ENCODE measurements at places on chromosomes 6 and 20.

DNA sequence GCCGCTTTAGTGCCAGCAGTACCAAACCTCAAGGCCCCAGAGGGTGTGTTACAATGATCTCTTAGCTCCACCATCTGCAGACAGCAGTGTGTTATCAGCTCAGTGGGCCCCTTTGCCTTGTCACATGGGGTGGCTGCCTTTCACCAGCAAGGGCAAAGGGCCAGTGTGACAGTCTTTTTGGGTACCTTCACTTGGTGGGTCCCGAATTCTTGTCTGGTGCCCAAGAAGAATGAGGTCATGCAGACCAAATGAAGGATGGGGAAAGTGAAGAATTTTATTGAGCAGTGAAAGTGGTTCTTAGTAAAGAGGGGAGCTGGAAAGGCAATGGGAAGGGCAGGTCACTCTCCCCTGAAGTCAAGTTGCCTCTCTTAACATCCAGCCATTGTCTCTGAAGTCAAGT lies 2.9 kb upstream of the SMIM28 start:
- DNase-seq = no peak

DNA sequence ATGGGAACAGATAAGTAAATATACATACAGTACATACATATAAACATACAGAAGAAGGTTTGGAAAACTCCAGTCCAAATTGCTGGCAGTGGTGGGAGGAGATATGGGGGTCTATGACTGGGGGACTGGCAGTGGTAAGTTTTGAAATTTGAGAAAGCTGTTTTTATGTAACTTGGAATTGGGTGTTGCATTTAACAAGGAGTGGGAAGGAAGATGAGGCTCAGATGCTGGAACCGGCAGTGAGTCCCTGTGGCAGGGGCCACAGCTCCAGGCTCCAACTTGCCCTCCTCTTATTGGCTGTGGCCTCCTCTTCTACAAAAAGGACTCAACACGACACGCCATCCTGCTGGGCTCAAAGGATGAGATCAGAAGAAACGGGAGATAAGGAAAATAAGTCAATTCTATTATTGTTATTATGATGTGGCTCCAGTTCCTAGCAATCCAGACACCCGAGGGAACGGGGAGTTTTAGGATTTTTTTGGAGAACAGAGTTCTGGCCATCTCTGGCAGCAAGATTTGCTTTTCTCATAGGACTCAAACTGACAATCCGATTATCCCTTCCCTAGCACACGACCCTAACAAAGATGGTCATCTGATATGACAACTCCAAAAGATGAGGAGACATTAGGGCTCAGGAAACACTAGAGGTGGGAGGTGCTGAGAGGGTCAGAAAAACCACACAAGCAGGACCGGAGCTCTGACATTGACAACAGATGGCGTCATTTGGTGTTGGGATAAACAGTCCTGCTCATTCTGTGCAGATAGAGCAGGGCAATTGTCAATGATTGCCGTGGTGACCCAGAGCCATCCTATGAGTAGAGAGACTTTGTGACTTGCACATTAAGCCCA lies 6.0 kb upstream of the TGM2 start:
- DNase-seq = no peak

DNA sequence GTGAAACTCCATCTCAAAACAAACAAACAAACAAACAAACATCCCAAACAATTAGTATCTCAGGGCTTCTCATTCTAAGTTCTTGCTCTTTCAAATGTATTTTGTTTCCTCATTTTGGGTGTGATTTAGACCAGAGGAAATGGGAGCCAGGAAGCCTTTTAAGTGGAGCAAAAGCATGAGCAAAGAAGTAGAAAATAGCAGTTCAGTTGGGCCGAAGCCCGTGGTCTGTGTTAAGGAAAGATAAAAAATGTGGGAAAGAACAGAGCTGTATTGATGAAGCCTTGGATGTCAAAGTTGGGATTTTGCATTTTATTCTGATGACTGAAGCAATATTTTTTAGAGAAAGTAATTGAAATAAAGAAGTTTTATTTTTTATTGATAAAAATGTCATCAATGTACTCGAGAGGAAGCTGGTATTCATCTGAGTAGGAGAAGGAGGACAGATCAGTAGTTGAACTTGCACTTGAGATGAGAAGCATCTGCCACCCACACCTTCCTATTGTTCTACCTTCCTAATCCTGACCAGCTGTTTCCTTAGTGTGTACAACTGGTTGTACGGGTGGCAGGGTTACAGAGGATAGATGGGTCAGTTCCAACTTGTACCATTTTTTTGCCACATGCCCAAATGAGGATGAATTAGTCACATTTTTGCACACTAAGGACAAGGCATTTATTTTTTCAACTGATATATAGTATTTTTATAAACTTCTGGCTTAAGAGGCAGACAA lies 56.1 kb downstream of the KIAA0408 start:
- DNase-seq = no peak

- DNase-seq = no peak
Measured at GRCh38 chr6:166579237-166579850, 7.1 kb downstream of the RAMACL start.

DNA sequence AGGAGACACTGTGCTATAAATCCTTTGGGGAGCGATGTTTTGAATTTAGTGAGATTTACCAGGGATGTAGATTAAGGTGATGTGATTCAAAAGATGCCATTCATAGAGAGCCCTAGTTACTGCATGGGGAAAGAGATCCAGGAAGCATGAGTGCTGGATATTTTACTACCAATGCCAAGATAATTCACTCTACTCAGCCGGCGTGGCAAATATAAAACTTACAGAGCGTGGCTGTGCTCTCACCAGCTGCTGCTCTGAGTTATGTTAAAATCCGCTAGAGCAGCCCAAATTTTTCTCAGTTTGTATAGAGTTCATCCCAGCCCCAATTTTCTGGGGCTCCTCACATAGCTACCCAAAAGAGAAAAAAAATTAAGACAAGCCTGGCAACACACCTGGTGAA lies 48.6 kb downstream of the BFSP1 start:
- no peak for DNase-seq

DNA sequence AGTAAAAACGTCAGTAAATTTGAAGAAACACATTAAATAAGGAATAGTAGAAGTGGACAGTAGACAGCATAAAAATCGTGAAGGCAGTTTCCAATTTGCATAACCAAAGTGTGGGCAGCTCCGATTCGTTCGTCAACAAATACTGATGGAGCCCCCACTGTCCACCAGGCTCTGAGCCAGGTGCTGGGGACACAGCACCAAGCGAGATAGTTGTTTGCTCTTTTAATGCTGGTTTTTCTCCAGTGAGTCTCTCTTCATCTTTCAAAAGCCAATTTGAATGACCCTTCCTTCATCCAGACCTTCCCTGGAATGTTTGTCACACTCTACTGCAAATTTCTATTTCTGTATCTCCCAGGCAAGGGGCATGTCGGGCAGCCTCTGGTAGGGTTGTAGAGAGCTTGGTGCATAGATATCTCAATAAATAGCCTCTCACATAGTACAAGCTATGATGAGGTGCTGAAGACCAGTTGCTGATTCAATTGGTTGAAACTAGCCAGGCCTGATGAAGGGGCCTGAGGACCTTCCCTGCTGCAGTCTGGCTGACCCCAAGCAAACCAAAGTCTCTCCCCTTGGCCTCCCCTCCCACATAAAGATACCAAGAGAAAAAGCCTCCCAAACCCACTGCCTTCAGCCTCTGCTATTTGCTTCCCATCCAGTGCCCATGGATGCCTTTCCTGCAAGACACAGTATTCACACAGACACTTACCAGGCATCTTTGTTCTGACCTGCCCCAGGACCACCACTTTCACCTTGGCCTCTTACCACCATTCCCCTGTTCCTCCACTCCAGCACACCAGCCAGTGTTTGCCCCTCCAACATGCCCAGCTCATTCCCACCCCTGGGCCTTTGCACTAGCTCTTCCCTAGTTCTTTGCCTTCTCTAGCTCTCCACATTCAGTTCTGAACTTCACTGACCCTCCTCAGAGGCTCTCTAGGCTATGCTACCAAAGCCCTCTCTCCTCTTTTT lies 125.2 kb downstream of the CEBPB start:
- DNase-seq = no peak

DNA sequence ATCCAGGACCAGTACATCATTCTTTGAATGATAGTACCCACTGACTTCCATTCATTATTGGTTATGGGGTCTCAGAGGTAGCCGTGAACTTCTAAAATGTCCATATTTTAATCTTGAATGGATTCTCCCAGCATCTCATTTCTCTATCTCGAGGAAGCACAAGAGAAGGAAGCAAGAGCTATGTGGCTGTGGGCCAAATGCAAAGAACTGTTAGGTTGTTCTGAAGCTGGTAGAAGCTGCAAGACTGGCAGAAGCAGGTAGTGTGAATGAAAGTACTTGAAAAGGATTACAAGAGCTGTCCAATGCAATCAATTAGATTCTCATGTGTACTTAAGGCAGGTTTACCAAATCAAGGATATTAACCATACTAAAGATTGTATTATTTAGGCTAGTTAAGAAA lies 1131.8 kb downstream of the GRIK2 start:
- no peak for DNase-seq

DNA sequence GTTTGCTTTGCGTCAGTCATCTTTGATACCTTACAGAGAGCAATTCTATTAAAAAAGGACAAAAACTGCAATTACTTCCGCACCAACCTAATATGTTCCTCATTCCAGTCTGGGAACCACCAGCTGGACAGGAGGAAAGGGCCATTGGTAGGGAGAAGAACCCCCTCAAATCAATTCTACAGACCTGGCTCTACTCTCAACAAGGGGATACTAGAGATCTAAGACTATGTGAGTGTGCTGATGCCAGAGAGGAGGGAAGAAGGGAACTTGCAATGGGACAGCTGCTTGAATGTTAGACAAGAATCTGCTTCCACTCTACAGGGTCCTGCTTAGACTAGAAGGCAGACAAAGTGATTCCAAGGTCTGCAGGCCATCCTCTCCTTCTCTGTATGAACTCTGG lies 13.3 kb downstream of the MRPS18A start:
- DNase-seq = no peak

DNA sequence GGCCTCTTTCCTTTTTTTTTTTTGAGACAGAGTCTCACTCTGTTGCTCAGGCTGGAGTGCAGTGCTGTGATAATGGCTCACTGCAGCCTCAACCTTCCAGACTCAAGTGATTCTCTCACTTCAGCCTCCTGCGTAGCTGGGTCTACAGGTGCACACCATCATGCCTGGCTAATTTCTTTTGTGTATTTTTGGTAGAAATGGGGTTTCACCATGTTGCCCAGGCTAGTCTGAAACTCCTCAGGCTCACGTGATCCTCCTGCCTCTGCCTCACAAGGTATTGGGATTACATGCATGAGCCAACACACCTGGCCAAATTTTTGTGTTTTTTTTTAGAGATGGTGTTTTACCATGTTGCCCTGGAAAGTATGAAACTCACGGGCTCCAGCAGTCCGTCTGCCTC lies 29.3 kb downstream of the SRC start:
- no peak for DNase-seq

- DNase-seq = no peak
Measured at GRCh38 chr20:11692567-11692966, 225.1 kb upstream of the BTBD3 start.

DNA sequence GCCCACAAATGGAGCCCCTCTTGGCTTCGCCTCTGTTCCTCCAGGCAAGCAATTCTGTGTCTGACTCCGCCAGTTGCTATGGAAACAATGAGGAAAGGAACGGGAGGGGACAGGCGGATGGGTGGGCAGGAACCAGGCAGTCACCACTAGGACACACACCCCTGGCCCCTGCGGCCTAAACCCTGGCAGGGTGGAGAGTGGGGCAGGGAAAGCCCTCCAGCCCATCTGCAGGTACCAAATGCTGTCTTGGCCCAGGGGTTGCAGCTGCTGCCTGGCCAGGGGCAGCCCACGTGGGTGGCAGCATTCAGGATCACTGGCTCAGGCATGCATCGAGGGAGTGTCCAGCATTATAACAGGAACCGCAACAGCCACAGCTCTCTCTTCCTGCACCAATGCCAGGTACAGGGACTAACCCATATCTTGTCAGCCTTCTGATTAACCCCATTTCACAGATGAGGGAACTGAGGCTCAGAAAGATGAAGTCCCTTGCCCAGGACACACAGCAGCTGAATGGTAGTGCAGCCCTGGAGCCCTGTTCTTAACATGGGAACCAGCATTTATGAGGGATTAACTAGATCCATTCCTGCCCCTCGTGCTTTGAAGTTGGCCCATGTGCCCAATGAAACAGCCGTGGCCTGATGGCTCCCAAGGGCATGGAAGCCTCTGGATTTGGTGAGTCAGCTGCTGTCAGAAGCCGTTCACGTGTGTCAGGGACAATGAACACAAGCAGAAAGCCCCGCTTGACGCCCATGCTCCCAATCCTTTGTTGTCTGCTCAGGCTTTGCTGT lies 66.3 kb downstream of the NOL4L start:
- DNase-seq = no peak

- DNase-seq = no peak
Measured at GRCh38 chr20:51811514-51812128, 9.3 kb upstream of the SALL4 start.

- DNase-seq = no peak
Measured at GRCh38 chr6:145015739-145016558, 719.4 kb downstream of the EPM2A start.

GRCh38 chr6:141134723-141135122 lies 998.0 kb upstream of the GJE1 start:
- DNase-seq = no peak

GRCh38 chr20:29876911-29877285 lies 1380.6 kb upstream of the DEFB115 start:
- DNase-seq = no peak

GRCh38 chr6:149974825-149975224 lies 11.1 kb downstream of the ULBP1 start:
- no peak for DNase-seq

DNA sequence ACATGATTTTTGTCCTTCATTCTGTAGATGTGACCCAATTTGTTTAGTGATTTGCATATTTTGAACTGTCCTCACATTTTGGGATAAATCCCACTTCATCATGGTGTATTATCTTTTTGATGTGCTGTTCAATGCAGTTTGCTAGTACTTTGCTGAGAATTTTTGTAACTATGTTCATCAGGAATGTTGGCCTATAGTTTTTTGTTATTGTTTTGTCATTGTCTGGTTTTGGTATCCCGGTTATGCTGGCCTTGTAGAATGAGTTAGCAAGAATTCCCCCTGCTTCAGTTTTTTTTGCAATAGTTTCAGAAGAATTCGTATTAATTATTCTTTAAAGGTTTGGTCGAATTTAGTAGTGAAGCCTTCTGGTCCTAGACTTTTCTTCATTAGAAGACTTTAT lies 11.9 kb downstream of the KIF25 start:
- no peak for DNase-seq

DNA sequence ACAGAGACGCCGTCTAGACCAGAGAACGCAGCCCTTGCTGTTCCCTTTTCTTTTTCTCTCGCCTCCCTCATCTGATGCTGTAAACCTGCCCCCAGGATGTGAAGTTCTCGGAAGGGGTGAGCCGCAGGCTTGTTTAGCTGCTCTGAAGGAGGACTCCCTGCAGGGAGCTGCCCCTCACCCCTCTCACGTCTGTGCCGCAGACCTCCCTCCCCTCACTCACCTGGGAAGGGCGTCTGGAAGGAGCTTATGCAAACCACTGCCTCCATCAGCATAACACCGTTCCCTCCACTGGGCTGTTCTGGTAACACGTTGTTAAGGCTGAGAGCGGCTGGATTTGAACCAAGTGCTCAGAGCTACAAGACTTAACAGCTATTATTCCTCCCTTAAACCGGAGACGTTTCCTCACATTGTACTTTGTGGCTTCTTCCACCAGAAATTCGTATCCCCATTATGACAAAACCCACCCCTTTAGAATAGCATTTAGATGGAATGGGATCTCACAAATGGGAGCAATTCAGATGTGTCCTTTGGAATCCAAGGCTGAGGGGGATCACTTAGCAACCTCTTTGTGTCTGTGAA lies 99.8 kb downstream of the SMOC2 start:
- no peak for DNase-seq

GRCh38 chr6:116214681-116215080 lies 39.2 kb downstream of the TSPYL4 start:
- DNase-seq = no peak
